ENCODE measurements at places on chromosomes 16 and 17.
A peak's percentile ranks its signal among the peaks of the same experiment; 100 is the strongest.

- DNase-seq = no peak
Observed at GRCh38 chr16:81516478-81517149, 72.0 kb downstream of the CMIP start.

GRCh38 chr17:43517615-43518386, 28.3 kb downstream of the ETV4 start:
- no peak for DNase-seq

DNA sequence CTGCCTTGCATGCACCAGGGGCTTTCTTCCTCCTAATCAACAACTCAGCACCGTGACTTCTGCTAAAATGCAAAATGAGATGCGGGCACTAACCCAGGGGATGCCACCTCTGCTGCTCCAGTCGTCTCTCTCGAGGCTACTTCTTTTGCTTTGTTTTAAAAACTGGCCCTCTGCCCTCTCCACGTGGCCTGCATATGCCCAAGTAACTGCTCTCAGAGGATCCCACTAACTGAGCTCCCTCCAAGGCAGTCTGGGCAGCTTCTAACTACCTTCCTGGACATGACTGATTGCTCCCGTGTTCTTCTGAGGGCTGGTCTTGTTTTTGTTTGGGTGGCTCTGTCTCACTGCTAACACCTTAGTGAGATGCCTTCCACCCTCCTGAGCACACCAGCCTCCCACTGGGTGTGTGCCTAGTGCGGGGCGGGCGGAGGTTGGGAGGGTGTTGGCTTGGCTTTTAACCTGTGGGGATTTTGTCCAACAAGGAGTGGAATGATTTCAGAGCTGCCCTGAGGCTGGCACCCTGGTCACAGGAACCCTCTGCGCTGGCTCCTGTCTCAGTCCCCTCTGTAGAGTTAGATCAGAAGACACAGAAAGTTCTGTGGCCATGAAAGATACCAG, 8.9 kb upstream of the LGALS9 start:
- DNase-seq = no peak

DNA sequence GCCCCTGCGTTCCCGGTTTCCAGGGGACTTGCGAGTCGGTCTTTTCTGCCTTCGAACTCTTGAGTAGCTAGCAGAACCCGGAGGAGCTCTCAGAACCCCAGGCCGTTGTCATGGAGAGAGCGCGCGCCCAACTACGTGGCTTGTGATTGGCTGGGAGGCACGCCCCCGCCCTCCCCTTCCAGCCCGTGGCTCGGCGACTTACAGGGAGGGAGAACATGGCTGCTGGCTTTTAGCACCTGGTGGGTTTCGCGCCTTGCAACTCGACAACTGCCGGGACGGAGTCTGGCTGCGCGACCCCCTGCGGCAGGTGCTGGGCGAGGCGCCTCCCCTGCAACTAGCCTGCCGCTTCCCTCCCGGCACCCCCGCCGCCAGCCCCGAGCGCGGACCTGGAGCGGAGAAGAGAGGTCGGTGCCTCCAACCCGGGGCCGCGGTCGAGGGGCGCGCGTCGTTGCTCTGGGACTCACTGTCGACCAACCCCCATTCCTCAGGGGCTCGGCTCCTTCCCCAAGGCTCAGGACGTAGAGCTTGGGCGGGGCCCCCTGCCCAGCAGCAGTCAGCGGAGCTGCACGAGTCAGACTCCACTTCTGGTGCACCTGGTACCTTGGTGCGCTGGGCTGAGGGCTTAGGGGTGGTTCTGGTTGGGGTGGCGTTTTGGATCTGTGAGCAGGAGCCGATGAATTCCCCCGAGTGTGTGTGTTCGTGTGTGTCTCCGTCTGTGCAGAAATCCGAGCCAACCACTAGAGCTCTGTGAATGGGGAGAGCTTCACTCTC, 9.0 kb upstream of the ZFP90 start:
- peak; percentile 89 for DNase-seq

GRCh38 chr17:8500609-8501008, 64.9 kb downstream of the NDEL1 start:
- no peak for DNase-seq

DNA sequence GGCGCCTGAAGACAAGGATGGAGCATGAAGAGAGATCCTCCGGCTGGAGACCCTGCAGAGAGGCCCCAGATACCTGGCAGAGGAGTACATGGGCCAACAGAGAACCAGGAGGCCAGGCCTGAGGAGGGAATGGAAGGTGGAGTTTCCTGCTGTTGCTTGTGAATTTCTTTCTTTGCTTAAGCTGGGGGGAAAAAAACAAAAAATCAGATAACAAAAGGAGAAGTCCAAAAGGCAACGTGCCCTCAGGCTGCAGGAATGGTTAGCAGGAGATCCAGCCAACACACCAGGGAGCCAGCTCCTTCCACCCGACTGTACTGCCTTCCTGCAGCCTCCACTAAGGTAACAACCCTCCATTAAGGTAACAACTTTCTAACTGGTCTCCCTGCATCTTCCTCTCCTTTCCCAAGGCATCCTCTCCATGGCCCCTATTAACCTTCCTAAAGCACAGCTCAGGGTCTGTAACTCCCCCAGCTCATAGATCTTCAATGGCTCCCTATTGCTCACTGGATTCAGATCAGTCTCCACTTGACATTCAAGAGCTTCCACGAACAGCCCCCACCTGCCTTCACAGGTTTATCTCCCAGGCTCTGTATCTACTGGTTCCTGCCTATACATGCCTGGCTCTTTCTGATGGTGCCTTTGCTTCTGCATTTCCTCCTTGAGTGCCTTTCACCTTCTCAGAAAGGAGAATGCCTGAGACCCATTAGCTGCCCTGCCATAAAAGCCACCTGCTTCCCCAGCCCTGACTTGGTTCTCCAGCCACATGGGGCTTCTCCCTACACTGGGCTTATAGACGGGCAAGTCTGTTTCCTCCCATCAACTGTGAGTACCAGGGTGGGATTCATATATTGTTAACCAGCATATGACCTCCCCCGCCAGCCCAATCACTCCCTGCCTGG, 725 bp upstream of the ARL5C start:
- peak; percentile 73 for DNase-seq

GRCh38 chr16:29985271-29985811, 10.1 kb downstream of the HIRIP3 start:
- DNase-seq = no peak

- DNase-seq = no peak
Observed at GRCh38 chr16:88288303-88288702, 94.5 kb upstream of the ZNF469 start.

- DNase-seq = no peak
Observed at GRCh38 chr17:62119373-62119772, 54.3 kb upstream of the MED13 start.

- DNase-seq = no peak
Observed at GRCh38 chr16:74626741-74627416, 20.0 kb upstream of the GLG1 start.

- DNase-seq = no peak
Observed at GRCh38 chr17:65902831-65903522, 289.0 kb downstream of the CEP112 start.

GRCh38 chr17:9026741-9027140, 5.4 kb downstream of the NTN1 start:
- no peak for DNase-seq

- no peak for DNase-seq
Observed at GRCh38 chr17:31155208-31155810, 60.5 kb downstream of the NF1 start.

GRCh38 chr17:75152922-75153779, 1.2 kb downstream of the JPT1 start:
- DNase-seq = peak; percentile 61

DNA sequence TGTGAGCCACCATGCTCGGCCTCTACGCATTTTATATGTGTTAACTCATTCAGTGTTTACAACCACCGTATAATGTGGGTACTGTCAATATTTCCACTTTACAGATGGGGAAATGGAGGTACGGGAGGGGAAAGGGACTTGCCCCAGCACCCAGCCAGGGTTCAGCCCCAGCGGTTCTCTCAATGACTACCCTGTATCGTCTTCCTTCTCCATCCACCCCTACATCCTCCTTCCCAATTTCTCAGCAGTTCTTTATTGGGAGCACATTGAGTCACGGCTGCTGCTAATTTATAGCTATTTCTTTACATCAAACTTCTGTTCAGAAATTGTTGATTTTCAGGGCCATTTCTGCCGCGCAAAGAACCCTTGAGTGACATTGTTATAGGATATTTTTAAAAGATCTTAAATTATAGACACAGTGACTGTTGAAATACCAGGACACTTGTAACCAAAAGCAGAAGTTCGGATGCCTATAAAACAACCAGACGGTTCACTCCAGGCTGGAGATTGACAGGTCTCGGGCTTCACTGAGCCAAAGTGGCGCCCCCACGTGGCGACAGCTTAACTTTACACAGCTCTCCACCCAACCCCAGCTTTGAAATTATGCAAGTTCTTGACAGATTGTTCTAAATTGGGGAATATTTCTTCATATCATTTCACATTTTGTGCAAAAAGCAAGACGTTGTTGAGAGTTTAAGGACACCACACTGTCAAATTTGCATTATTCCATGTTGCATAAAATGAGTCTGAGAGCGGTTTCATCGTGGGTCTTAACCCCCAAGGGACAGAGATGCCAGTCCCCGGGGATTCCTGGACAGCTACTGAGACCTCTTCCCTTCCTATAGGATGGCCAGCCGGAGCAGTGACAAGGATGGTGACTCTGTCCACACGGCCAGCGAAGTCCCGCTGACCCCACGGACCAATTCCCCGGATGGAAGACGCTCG, 11.8 kb downstream of the SYT17 start:
- DNase-seq = peak; percentile 77

GRCh38 chr16:67910158-67910557, 17.1 kb downstream of the PSKH1 start:
- DNase-seq = no peak

DNA sequence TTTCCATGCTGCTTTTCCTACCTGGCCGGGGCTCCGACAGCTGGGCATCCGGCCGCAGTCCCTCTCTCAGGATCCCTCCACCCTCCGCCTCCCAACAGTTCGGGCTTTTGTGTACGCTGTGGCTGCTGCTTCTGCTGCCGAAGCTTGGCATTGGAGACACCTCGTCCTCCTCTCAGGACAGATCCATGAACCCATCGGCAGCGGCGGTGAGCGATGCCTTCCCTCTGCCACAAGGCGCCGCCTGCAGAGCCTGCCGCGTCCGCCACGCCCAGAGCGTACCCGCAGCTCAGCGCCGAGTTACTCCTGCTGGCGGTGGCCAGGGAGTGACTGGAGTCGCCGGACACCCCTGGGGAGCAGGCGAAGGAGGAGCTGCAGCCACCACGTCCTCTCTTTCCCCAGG, 2032.8 kb downstream of the TP53TG3F start:
- DNase-seq = peak; percentile 88

DNA sequence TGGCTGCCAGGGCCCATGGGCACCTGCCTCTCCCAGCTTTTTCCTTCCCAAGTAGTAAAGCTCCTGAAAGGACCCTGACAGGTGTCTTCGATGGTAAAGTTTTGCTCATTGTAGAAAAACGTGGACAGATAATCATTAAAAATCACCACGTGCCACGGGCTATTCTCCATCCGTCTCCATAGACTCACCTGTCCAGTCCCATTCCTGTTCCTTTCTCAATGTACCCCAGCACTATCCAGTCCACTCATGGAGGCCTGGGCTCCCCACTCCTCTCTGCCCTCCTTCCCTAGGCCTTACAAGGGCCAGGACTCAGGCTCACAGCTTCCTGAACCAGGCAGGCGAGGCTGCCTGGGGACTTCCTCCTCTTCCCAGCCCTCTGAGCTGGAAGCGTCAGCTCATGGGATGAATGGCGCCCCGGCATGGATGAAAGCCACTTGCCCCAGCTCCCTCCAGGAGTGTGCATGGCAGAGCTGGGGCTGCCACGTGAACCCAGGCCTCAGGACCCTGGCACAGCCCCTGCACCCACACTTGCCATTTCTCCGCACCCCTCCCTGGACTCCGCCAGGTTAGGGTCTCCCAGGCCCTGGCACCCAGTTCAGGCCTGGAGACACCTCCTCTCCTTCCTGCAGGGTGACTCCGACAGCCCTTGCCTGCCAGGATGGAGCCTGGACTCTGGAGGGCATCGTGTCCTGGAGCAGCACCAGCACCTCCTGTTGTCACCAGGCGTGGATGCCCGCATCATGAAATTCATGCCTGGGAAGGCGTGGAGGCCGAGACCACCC, 8.8 kb downstream of the CTRB1 start:
- DNase-seq = no peak

DNA sequence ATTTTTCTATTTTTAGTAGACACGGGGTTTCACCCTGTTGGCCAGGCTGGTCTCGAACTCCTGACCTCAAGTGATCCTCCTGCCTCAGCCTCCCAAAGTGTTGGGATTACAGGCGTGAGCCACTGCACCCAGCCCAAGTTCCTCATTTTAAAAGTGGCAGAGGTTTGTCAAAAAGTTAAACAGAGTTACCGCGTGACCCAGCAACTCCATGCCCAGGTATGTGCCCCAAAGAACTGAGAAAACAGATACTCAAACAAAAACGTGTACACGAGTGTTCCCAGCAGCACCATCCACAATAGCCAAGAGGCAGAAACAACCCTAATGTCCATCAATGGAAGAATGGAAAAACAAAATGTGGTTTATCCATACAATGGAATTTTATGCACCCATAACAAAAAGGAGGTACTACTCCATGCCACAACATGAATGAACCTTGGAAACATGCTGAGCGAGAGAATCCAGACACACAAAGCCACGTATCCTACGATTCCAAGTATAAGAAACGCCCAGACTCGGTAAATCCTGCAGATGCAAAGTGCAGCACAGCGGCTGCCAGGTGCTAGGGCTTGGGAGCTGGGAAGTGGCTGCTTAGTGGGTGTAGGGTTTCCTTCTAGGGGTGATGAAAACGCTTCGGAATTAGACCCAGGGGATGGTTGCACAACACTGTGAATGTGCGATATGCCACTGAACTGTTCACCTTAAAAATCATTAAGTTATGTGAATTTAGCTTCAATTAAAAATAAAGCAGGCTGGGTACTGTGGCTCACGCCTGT, 24.8 kb downstream of the ADCY9 start:
- DNase-seq = no peak

DNA sequence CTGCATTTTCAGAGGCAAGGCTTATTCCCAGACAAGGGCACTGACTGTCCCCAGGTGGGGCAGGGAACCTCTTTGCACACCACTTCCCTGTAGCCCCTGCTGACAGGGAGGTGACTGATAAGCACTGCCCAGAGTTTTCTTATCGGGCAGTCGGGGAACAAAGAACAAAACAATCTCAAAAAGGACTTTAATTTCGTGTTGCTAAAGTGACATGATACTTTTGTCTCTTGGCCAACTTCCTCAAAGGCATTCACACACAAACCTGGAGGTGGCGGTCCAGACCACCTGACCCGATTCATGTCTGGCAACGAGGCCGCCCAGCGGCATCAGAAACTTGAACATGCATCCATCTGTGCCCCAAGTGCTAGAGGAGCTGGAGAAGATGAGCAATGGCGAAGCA, 28.9 kb downstream of the ZDHHC7 start:
- no peak for DNase-seq

DNA sequence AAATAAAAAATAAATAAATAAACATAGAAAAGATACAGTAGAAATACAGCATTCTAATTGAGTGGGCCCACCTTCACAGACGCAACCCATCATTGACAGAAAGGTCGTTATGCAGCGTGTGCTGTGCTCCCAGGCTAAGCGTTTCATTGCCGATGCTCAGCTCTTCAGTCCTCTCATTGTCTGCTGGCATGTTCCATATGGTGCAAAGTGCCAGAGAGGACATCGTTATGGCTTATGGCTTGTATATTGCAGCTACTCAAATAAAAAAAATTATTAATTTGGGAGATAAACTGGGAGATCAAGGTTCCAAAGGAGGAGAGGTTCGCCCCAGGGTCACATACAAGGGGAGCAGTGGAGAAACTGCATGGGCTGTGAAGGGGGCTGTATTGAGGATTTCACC, 11.3 kb upstream of the UBALD2 start:
- DNase-seq = no peak

GRCh38 chr17:82012640-82013295, 9.9 kb downstream of the CENPX start:
- no peak for DNase-seq

All from NCI-H82 (cell line).